Naive thymus-derived CD8-positive, alpha-beta T cell (primary cell): ENCODE measurements at places on chromosomes 2 and 18. TPM values are rescaled to one million over a fixed set of nuclear protein-coding genes. Genes with fewer than 3 reads are reported as not detected.

The GCKR gene
- not detected for polyA plus RNA-seq

The SERPINB4 gene
- not detected for polyA plus RNA-seq

The STK39 gene
- 6.8 TPM for polyA plus RNA-seq

The ZRANB3 gene
- 3.7 TPM for polyA plus RNA-seq

The ZBTB7C gene
- polyA plus RNA-seq: not detected

The DCDC2C gene
- not detected for polyA plus RNA-seq

The FBXO15 gene
- 1.3 TPM for polyA plus RNA-seq

The IL1RL1 gene
- not detected for polyA plus RNA-seq
